Activated T-cell treated with anti-CD3 and anti-CD28 coated beads for 1 hour (primary cell): ENCODE measurements at places on chromosomes 5 and 9.

DNA sequence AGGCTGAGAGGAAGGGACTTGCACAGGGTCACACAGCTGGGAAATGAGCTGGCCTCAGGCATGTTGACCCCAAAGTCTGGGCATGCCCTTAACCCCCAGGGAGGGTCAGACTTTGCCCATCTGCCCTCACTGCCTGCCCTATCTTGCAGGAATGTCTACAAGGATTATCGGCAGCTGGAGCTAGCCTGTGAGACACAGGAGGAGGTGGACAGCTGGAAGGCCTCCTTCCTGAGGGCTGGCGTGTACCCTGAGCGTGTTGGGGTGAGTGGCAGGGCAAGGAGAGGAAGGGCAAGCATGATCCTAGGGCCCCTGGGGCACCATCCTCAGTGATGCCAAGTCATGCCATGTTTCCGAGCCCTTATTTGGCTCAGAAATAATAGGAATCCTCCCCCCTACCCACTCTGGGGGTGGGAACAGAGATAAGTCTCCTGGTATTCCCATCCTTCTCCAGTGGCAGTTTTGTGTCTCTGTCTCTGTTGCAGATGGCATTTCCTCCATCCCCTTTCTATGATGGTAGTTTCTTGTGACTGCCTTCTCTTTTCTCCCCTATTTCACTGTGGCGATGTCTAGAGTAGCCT lies 28.5 kb downstream of the GOLGA2 start:
- DNase-seq: no peak

DNA sequence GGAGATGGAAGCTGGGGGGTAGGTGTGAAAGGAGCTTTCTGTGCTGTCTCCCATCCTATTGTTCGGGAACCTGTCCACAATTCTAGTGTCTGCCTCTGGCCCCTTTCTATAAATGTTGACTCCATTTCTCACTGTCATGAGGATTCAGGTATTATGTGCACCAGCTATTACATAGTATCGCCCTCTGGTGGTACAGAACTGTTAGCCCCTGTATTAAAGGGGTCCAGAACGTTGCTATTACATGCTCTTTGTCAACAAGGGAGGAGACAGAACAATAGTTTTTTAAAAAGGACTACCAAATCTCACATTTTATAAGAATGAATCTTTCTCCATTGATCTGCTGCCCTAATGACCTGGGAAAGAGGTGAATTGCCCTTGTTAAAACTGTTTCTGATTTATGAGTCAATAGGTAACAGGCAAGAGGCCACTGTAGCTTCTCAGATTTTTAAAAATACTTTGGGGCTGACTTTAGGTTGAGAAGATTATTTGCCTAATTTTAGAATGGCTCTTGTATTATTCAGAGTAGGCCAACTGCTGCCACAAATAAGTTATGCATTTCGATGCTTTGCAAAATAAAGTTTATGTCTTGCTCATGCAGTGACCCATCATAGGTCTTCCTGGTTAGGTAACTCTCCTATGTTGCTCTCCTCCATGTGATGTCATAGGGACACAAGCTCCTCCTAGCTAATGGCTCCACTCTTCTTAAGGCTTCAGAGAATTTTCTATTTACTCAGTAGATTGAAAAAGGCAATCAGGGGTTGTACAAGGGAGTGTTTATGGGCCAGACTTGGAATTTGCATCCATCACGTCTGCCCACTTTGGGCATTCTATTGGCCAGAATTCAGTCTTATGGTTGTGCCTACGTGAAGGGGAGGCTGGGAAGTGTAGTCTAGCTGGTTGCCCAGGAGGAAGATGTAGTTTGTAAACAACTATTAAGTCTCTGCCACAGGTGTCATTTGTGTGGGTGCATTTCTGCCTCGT lies 20.8 kb downstream of the DCANP1 start:
- no peak for DNase-seq

DNA sequence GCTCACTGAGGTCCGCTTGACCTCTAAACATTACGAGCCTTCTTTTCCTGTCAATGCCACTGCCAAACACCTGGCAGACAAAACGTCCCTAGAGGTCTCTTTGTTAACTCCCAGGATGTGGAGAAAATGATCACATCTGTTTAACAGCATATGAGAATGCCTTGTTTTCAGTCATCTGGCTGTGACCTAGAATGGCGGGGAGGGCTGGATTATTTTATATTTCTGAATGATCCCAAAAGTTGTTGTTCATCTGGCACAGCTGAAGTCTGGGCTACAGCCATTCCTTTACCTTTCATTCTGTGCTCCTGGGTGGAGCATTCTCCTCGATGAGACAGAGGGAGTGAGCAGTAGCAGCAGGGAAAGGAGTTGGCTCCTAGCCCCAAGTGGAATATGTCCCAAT lies 138.2 kb downstream of the PRDM6 start:
- DNase-seq: no peak

- no peak for DNase-seq
These were observed 55.0 kb upstream of the SLC46A2 start for GRCh38 chr9:112945620-112946208.

DNA sequence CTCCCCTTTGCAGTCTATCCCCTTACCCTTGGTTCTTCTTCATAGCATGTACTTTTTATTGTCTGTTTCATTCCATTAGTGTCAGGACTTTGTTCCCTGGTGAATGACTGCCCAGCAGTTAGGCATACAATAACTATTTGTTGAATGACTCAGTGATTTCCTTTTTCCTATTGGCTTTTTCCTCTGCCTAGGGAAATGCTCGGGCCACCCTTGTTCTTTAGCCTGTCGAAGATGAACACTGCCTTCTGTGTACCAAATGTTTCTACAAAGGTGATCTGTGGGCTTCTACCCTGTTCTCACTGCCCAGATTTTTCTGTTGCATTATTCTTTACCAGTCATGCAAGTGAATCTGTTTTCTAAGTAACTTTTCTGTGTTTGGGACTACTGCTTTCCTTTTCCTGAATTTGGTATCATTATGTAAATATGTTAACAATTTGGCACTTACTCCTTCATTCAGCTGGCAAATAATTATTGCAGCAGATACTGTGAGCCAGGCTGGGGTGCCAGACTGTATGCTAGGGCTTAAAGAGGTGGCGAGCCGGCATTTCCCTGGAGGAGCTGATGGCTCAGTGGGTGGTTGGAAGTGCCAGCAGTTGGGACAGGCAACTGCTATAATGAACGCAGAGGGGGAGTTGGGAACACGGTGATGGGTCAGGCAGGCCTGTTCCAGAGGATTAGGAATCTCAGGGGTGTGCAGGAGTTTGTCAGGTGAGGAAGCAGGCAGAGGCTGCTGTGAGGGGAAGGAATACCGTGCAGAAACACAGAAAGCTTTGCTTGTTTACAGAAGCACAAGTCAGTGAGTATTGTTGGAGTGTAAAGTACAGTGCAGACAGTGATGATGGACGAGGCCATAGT lies 30.6 kb downstream of the KDM4C start:
- no peak for DNase-seq

DNA sequence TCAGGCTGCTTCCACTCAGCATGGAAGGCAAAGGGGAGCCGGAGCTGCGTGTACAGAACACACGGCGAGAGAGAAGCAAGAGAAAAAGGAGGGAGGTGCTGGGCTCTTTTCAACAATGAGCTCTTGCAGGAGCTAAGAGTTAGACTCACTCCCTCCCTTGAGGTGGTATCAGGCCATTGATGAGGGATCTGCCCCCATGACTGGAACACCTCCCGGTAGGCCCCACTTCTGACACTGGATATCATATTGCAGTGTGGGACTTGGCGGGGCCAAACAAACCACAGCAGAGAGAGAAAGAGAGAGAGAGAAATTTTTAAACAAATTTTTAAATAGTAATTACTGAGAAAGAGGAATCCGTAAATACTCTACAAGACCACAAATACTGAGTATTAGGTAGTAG lies 182.2 kb downstream of the TRIO start:
- DNase-seq: no peak

GRCh38 chr5:73254642-73255041 lies 81.6 kb downstream of the TMEM174 start:
- no peak for DNase-seq

DNA sequence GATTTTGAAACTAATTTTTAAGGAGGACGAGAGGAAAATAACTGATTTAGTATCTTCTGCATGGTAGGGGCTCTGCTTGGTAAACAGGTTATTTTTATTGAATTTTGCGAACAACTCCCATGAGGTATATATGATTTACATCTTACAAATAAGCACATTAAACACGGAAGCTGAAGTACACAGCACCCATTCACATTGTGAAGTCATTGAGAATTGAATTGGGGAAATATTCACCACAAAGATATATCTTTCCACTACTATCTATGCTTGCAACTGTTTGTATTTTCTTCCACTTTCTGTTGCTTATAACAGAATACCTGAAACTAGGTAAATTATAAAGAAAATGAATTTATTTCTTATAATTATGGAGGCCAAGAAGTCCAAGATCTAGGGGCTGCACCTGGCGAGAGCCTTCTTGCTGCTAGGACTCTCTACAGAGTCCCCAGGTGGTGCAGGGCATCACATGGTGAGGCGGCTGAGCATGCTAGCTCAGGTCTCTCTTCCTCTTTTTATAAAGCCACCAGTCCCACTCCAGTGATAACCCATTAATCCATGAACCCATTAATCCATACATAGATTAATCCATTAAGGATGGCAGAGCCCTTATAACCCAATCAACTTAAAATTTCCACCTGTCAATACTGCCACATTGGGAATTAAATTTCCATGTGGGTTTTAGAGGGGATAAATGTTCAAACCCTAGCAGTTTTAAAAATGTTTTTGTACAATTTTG lies 79.0 kb upstream of the ZNF608 start:
- DNase-seq: no peak

DNA sequence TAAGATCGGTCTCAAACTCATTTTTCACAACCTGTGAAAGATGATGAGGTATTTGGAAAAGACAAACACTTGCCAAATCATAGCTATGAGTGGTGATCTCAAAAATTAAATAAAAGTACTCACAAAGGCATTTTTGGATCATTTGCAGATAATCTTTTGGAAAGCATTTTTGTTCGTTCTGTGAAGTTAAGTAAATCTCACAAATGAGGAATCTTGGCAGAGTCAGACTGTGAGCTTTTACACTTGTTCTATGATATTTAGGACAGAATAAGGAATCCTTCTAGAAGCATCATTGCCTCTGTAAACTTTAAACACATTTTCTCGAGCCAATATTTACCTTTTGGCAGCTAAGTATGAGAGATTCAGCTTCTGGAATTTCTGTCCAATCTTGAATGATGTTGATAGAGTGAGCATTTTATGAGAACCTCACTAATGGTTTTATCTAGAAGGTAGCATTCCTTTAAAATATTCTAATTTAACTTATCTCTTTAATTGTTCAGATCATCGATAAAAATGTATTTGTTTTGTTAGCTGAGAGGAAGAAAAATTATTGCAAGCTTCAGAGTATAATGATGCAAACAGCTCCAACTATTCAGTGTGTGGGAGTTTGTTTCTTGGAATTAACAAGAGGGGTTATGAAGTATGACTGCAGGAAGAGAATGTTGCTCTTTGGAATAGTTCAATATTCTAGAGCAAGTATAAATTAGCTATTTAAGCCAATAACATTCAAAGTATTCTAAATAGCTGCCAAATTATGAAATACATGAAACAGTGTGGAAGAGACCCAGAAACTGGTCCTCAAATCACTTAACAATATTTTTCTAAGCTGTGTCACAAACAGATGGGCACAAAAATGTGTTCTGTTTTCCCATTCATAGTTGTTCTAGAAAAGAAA lies 48.6 kb upstream of the SLCO6A1 start:
- no peak for DNase-seq

GRCh38 chr9:4321554-4321953 lies 21.7 kb upstream of the GLIS3 start:
- no peak for DNase-seq

DNA sequence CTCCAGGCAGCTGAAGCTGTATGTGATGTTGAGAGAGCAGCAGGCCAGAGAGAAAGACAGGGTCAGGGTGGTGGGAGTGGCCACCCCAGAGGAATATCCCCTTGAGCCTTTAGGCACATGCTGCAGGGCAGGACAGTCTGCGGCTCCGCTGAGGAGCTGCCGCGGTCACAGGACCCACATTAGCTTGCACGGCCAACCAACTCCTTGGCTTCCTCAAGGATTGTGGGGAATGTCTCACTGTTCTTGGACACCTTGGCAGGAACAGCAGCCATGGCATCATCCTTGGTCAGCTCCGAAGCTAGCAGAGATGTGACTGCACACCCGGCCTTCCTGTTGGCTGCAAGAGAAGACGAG lies 27.8 kb downstream of the PCDHGC5 start:
- DNase-seq: no peak

- DNase-seq: no peak
These were observed 104.6 kb downstream of the PRR16 start for GRCh38 chr5:120568711-120569110.

DNA sequence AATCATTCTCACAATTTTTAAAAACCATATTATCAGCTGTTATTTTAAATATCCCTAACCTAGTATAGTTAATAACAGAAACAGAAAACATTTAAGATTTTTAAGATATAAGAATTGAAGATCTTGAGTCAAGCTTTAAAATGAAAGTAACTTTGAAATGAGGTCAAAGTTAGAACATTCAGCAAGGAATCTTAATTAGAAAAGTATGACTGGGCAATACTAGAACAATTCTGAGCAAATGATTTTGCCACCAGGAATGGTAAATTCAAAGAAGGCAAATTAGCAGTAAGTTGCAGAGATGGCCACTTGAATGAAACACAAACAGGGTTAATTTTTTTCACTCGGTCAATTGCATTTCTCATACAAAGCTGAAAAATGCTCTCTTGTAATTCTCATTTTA lies 117.9 kb downstream of the NXNL2 start:
- no peak for DNase-seq

DNA sequence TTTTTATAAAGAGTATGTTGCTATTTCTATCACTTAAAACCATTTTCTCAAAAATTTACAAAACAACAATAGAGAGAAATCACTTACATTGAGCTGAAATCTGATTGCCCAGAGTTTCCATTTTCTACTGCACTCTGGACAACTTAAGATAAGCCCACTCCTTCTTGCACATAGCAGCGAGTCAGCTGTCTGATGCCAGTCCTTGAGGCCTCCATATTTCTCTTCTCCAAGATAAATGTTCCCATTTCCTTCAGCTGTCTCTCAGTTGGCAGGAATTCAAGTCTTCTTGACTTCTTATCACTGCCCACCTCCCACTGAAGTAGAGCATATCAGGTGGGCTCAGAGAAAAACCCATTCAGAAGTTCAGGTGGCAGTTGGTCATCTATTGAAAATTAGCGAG lies 78.5 kb upstream of the PIP5K1B start:
- DNase-seq: no peak

GRCh38 chr5:41722359-41722950 lies 147.8 kb downstream of the OXCT1 start:
- DNase-seq: no peak

DNA sequence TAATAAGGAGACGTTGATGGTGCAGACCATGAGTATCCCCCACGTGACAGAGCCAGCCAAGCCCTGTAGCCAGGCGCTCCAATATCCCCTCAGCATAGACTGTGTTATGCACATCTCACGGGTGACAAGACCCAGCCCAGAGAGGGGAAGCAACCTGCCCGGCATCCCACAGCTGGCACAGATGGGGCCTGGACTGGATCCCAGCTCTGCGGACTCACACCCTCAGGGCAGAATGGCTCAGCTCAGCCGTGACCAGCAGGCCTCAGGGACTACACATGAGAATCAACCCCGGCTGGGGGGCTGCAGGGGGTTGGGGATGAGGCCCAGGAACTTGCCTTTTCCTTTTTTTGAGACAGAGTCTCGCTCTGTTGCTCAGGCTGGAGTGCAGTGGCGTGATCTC lies 11.7 kb downstream of the FIBCD1 start:
- DNase-seq: no peak
